H4 (cell line): ENCODE measurements at places on chromosomes 3 and 15.

- DNase-seq, result no peak
These were observed 20.9 kb downstream of the NEK11 start for GRCh38 chr3:131047582-131047981.

- DNase-seq, result no peak
These were observed 96.0 kb downstream of the LSM3 start for GRCh38 chr3:14274612-14274936.

GRCh38 chr3:156742401-156742800 is 68.0 kb downstream of the TIPARP start:
- DNase-seq, result no peak

DNA sequence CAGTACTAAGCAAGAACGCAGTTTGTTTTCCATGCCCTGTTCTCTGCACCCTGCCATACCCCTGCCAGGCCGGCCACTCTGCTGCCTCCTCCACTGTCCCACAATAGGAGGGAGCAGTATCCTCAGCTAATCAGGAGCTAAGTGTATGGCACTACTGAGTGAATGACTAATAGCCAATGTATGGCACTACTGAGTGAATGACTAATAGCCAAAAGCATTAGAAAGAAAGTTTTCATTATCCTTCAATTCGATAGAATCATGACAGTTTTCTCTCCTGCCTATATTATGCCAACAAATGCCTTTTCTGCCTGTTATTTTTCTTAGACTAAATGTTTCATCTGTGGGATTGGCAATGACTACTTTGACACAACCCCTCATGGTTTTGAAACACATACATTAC is 107.5 kb upstream of the CHRM5 start:
- DNase-seq, result no peak

- DNase-seq, result no peak
These were observed 366.9 kb downstream of the MFSD1 start for GRCh38 chr3:159168788-159169187.

DNA sequence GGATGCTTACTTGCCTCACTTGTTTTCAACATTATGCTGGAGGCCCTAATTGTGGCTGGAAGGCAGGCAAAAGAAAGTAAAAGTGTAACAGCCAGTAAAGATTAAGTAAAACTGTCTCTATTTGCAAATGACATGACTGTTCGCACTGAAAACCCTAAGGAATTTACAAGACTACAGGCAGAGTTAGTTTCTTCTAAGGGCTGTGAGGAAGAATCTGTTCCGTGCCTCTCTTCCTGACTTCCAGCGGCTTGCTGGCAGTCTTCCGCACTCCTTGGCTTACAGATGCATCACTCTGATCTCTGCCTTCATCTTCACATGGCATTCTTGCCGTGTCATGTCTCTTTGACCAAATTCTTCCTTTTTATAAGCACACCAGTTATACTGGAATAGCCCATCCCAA is 86.1 kb downstream of the DLG1 start:
- DNase-seq, result no peak

DNA sequence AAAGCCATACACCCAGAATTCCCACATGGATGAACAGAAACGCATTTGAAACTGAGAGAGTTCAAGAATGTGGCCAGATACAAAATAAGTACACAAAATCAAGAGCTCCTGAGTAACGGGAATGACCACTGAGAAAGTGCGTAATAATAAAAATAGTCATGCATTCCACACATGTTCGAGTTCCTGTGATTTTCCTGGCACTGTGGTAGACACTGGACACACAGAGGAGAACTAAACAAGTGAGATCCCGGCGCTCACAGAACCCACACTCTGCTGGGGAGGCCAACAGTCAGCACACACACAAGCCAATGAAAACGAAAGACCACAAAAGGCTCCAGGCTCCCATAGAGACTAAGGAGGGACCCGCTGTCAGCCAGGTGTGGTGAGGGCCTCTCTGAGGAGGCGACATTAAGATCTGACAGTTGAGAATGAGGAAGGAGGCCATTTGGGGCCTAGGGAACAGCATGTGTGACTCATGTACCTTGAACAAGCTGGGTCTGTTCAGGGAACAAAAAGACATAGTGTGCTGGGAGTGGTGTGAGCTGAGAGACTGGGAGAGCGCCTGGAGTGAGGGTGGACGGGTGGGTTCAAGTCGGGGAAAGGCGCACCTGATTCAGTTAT is 5.1 kb downstream of the FAM107A start:
- DNase-seq, result no peak
